Sigmoid colon (tissue), 7 donors: ENCODE measurements at places on chromosomes 16 and 17. TPM values are rescaled to one million over a fixed set of nuclear protein-coding genes. Genes with fewer than 3 reads are reported as not detected.

ADAT1 gene
- 29.1 TPM for total RNA-seq

TVP23A gene
- total RNA-seq, result 0.71 TPM

LPO gene
- not detected for total RNA-seq

MPV17L gene
- total RNA-seq, result 13.9 TPM

KRTAP2-2 gene
- total RNA-seq, result not detected

OTOP2 gene
- total RNA-seq, result not detected

CHD9NB gene
- total RNA-seq, result 0.55 TPM

STH gene
- not detected for total RNA-seq
